ENCODE measurements at places on chromosomes 6 and 20.

GRCh38 chr6:164216839-164217238 is 802.3 kb downstream of the QKI start:
- no peak for DNase-seq

GRCh38 chr6:151060096-151060765 is 179.5 kb upstream of the AKAP12 start:
- no peak for DNase-seq

DNA sequence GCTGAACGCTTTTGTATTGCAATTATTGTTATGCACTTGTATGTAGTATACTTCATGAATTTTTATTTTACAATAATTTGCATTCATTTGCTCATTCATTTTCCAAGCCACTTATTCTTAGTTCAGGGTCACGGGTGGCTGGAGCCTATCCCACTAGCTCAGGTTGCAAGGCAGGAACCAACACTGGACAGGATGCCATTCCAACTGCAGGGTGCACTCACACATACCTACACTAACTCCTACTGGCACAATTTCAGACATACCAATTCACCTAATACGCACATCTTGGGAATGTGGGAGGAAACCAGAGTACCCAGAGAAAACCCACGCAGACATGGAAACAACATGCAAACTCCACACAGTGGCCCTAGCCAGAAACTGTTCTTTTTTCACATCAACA is 61.8 kb downstream of the LMBRD1 start:
- DNase-seq, result no peak

DNA sequence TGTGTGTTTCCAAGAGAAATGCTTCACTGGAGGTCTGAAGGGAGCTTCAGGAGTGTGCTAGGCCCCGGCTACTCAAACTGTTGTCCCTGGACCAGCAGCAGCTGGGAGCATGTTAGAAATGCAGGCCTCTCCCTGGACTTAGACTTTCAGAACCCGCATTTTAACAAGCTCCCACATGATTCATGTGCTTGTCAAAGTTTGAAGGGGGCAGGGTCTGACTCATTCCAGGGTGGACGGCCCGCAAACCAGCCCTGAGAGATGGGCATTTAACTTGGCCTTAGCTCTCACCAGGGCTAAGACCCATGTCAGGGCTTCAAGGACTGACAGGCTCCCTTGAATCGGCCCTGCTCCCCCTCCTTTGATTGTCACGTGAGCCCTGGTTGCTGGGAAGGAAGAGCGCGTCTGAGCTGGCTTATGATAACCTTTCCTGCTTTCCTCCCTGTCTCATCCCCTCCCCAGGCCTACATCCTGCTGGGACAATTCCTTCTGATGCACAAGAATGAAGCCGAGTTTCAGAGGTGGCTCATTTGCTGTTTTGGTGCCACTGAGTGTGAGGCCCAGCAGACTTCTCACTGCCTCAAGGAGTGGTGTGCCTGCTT is 35.5 kb downstream of the BANF2 start:
- no peak for DNase-seq

GRCh38 chr6:17413313-17413750 is 19.9 kb downstream of the CAP2 start:
- no peak for DNase-seq

Data from germinal center (tissue), 1 donor.